Right hindlimb (tissue), 1 donor: ENCODE measurements at places on chromosomes 2 and 18.
A peak's percentile ranks its signal among the peaks of the same experiment; 100 is the strongest.

- DNase-seq: no peak
Observed at GRCh38 chr2:46870051-46870839, 45.4 kb downstream of the MCFD2 start.

DNA sequence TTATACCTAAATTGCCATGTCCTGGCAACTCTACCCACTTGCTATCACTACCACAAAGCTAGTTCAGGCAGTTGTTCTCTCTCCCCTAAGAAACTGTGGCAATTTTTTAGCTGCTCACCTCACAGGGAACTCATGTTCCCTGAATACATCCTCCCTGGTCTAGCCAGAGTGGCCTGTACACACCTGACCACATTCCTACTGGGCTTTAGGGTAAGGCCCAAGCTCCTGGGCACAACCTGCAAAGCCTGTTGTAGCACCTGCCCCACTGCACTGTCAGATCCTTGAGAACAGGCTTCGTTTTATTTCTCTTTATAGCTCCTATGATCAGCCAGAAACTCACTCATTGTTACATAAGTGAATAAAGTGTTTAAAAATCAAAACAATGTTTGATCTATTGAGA lies 21.5 kb downstream of the CNGA3 start:
- DNase-seq: no peak

- DNase-seq: no peak
Observed at GRCh38 chr18:10293966-10294365, 160.5 kb upstream of the APCDD1 start.

DNA sequence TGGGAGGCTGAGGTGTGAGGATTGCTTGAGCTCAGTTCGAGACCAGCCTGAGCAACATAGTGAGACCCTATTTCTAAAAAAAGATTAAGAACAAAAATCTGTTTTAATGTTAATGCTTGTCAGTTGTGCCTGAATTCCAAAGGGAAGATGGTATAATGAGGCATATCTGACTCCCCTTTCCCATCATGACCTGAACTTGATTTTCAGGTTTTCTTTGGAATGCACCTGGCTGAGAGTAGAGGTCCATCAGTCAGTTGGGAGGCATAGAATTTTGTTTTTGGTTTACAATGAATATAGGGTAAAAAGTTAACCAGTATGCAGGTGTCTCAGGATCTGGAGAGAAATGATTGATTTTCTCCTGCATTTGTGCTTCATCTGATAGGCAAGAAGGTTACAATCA lies 20.4 kb downstream of the RPIA start:
- DNase-seq: no peak

- DNase-seq: no peak
Observed at GRCh38 chr18:10213526-10213925, 240.9 kb upstream of the APCDD1 start.

DNA sequence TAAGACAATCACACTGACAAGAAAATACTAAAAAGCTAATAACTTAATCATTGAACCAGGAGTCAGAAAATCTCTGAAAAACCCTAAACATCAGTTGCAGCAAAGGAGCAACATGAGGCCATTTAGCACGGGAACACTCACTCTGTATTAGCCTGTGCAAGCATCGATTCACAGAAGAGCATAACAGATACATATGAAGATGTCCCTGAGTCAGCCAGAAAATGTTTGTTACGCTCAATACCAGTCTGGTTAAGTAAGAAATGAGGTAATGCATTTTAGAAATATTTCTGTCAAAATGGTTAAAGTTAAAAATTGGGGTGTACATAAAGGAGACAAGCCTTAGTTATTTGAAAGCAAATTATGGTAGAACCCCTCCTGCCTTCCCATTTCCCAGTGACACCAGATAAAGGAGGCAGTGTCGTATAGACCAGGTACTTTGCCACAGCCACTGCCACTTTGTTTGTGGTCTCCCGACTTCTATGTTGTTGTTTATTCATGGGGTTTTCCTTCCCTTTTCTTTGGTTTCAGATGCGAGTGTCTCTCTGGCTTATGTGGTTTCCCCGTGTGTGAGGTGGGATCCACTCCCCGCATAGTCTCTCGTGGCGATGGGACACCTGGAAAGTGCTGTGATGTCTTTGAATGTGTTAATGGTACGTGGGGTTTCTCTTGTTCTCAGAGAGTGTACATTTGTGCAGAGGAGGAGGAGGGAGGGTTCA lies 108.6 kb downstream of the CRIM1 start:
- DNase-seq: no peak

GRCh38 chr2:115825912-115826311 lies 1383.5 kb downstream of the DPP10 start:
- no peak for DNase-seq

GRCh38 chr2:31275976-31276375 lies 42.0 kb downstream of the EHD3 start:
- DNase-seq: no peak

DNA sequence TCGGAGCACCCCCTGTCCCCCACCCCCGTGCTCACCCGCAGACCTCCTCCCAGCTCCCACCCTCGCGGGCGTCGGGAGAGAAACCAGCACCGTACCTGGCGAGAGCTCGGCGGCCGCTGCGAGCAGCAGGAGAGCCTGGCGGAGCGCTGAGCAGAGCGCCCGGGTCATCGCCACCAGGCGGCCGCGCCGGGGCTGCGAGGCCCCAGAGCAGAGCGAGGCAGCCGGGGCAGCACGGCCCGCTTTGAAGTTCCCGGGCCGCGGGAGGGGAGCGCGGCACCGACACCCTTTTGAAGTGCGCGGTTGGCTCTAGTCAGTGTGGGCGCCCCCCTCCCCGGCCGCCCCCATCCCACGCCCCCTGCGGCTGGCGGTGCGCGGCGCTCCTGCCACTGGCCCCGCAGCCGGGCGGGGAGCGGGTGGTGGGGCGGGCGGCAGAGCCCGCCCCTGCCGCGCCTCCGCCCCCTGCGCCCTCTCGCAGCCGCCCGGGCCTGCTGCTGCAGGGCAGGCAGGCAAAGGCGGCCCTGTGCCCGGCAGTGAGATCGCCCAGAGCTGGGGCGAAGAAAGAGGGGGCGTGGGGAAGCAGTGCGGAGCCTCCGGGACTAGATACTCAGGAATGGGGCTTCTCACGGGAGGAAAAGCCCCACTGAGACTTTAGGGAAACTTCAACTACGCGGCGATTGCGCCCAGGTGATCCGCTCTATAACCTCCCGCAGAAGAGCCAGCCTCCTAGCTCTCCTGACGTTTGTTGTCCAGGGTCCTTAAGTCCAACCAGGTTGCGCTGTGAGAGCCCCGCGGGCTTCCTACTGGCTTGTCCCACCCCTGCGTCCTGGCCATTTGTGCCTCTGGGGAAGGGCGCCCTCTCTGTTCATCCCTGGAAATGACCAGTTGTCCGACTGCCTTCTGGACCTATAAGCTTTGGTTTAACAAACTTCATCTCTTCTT lies at the start of gene ACVR1C:
TSS of gene ACVR1C (minus strand) at position 388 of the 939 bp plus-strand sequence. CDS start at position 168, 220 bp downstream.
- peak; percentile 65 for DNase-seq

DNA sequence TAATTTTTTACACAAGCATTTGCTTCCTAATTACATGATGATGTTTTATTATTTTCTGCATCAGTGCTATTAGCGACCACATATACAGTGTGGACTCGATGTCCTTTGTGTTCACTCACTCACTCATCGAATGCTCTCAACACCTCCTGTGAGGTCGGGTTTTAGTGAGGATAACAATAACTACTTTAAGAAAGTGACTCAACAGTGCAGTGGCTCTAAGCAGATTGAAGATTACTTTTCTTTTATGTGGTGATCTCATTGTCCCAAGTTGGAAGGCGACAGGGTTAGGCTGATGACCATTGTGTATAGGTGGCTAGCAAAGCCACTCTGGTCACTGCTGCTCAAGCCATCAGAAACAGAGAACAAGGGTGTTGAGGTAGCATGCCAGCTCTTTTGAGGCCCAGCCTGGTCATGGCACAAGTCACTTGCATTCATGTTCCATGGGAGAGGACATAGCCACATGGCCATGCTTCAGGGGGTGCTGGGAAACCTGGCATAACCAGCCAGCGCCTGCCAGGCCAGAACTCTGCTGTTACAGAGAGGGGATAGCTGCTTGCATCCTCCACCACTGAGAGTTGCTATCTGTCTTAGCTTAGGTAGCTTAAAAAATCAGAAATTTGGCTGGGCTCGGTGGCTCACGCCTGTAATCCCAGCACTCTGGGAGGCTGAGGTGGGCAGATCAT lies 60.4 kb downstream of the PDCL3 start:
- DNase-seq: no peak

DNA sequence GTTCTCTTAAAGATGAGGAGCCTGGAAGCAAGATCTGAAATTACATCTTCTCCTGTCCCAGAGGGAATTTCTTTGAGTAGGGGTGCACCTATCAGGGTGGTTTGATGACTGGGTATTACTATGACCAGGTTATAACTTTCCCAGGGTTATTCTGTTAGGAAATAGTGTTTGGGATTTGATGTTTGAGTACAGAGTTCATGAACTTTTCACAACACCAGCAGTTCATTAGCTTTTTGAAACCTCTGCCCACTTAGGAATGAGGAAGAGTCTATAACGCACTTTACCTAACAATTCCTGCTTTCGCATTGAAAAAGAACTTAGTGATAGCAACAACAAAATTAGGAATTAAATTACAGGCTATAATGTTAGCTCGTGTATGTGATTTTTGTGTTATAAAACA lies 58.6 kb downstream of the ALMS1 start:
- no peak for DNase-seq

GRCh38 chr2:67524777-67525176 lies 127.6 kb downstream of the ETAA1 start:
- DNase-seq: no peak

DNA sequence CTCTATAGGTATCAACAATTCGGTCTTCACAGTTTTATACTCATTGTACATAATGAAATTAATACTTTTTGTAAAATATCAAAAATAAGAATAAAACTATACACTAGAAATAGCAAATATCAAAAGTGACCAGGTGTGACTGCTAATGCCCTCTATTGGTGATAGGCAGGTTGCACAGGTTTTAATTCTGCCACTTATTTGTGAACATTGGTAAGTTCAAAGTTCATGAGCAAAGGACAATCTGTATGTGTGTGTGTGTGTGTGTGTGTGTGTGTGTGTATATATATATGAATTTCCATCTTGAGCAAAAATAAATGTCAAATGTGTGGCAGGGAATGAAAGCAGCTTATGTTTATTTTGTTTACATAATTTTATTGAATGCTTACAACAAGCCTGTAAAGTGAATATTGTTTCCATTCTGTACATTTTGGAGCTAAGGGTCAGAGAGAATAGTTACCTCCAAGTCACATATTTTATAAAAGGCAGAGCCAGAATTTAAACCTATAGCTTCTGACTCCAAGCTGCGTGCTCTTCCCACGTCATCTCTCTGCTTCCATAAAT lies 537.4 kb downstream of the CPS1 start:
- DNase-seq: no peak

GRCh38 chr2:10977621-10978020 lies 65.9 kb downstream of the KCNF1 start:
- DNase-seq: peak; percentile 51
